DMS79 (cell line): ENCODE measurements at places on chromosomes 5 and 9.
A peak's percentile ranks its signal among the peaks of the same experiment; 100 is the strongest.

DNA sequence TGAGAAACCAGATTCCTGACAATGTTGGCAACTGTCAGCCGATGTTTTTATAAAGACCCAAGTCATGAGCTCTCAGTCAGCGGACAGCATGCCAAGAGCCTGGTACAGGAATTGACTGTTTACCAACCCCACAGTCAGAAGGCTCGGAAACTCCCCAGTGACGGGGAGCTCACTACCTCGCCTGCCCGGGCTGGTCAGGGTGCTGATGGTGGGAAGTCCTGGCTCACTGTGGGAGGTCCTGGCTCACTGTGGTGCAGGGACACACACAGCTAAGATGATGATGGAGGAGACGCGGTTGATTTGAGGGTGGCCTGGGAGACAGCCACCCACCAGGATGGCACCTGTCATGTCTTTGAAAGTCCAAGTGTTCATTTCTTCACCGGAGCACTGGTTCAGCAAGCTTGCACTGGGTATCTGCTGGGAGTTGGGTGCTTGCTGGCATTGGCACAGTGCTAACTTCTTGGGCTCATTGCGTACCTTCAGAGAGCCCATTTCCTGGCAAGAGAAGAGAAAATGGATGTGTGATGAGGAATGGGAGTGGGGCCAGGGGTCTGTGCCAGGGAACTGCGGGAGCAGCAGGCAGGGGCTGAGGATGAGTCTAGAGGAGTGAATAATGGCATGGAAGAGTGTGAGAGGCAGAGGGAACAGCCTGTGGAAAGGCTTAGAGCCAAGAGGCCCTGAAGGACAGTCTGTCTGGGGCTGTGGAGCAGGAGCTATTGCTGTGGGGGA is 15.3 kb downstream of the ASS1 start:
- no peak for DNase-seq

- no peak for DNase-seq
Measured at GRCh38 chr9:96193236-96193755, 108.7 kb downstream of the HSD17B3 start.

DNA sequence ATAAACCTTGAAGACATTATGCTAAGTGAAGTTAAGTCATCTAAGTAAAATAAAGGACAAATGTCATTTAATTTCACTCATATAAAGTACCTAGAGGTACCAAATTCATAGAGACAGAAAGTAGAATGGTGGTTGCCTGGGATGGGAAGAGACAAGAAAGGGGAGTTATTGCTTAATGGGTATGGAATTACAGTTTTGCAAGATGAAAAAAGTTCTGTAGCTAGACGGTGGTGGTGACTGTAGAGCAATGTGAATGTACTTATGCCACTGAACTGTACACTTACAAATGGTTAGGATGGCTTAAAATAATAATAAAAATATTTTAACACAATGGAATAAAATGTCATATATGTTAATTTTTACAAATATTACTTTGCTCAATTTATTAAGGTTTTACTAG is 128.0 kb downstream of the MPDZ start:
- no peak for DNase-seq

GRCh38 chr5:136656811-136657210 is 291.5 kb upstream of the TRPC7 start:
- no peak for DNase-seq

DNA sequence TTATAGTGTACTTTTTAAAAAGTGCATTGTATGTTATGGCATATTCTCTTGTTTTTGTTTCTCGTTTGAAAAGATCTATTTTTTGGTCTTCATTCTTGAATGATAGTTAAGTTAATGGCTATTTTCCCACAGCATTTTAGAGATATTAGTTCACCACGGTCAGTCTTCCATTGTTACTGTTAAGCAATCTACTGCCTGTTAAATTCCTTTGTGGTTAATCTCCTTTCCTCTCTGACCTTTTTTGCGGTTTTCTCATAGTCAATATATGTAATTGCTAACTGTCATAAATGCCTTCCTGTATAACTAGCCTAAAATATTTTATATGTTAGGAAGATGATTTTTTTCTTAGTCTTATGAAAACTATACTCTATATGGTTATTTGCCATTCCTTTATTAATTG is 250.8 kb upstream of the FBXL7 start:
- no peak for DNase-seq

- DNase-seq, result no peak
Measured at GRCh38 chr9:33318781-33319180, 28.5 kb downstream of the NFX1 start.

GRCh38 chr5:81633891-81634290 is 117.0 kb downstream of the SSBP2 start:
- DNase-seq, result no peak

GRCh38 chr5:32390819-32391591 is 53.5 kb downstream of the ZFR start:
- DNase-seq, result no peak

GRCh38 chr5:111488353-111488752 is 24.0 kb downstream of the STARD4 start:
- no peak for DNase-seq

DNA sequence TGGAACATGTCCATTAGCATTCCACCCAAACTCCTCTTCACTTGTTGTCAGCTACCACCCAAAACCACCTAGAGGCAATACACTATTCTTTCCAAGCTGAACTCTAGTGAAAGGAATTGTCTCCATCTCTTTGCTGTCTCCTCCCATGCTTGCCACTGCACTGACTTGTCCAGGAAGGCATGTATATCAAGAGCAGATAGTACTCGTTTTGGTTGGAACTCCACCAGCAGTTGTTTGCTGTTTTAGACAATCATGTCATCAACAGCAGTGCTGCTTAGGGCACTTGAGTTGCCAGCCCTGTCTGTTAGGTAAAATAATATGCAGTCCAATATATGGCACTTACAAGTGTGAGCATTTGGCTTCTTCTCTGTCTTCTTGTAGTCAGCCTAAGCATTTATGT is 80.0 kb upstream of the SAP30L start:
- no peak for DNase-seq

- DNase-seq, result no peak
Measured at GRCh38 chr5:60687927-60688720, 11.8 kb downstream of the DEPDC1B start.

- no peak for DNase-seq
Measured at GRCh38 chr9:120532475-120532874, 47.5 kb downstream of the CDK5RAP2 start.

GRCh38 chr5:39835371-39835770 is 410.6 kb upstream of the DAB2 start:
- DNase-seq, result no peak

GRCh38 chr5:172881691-172882370 is 47.8 kb downstream of the ERGIC1 start:
- DNase-seq, result no peak

DNA sequence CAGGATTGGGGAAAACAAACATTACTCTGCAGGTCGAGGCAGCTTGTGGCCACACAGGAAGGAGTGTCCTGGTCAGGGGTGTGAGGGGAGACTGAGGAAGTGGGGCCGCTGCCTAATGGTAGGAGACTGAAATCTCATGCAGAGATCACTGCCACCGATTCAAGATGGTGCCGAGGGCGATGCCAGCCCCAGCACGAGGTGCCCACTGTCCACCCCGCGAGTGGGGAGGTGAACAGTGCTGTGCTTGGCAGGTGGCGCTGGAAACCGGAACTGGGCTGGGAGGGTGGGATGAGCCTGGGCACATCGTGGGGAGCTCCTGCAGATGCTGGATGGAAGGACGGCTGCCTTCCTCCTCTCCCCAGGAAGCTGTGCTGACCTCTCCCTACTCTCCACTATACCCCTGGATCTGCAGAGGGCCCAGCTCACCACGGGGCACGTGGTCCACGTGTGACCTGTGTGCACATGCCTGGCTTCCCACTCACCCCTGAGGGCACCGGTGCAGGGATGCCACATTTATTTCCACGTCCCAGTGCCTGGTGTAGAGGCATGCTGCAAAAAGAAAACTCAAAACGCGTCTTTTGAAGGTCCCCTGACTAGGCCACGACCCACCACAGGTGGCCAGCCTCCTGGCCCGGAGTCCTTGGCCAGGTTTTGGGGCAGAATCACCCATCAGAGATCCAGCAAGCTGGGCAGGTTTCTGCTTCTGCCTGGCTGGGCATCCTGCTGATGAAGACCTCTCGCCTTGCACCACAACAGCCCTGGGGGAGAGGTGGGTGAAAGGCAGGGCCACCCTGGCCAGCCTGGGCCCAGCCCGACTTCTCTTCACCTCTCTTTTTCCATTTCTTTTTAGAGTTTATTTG is 71.7 kb upstream of the FCN1 start:
- no peak for DNase-seq

DNA sequence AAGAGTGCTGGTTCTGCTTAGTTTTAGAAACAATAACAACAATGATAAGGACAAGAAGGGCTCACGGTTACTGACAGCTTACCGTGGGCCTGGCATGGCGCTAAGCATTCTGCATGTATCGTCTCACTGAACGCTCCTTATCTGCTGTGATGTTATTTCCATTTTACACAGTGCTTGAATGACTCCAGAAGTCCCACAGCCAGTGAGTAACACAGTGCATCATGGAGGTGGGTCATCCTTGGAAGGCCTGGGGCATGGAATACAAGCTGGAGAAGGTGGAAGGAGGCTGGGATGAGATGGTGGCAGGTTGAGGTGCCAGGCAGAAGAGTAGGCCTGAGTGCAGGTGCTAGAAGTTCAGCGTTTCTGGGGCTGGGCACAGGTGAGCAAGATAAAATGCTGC is 36.5 kb upstream of the FAT2 start:
- DNase-seq, result no peak

- no peak for DNase-seq
Measured at GRCh38 chr9:111572950-111573604, 26.4 kb downstream of the PTGR1 start.

- DNase-seq, result no peak
Measured at GRCh38 chr9:91073049-91073810, 271.6 kb downstream of the SYK start.

DNA sequence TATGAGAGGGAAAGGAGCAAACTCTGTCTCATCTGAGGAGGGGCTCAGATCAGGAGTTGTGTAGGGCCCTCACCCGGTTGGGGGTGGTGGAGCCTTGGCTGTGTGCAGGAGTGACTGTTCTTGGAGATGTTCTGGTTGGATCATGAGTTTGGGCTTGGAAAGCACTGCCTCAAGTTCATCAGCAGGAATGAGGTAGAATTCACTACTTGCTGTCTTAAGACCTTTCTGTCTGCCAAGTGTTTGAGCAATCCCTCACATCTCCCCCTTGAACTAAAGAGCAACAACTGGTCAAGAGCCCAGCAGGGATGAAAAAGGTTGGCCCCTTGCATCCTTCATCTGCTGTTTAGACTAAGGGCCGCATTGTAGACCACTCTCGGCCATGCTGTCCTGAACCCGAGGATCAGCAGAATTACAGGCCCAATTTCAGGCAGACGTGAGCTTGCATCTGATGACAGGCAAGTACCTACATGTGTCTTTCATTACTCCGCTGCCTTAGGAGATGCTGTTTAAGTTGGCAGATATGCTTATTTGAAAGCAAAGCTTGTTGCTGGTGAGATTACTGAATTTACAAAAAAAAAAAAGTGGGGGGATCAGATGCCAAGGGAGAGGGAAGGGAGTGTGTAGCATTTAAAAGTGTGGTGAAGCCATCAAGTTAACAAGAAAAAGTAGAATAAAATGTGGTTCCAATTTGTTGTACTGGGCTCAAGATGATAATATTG is 36.4 kb downstream of the PIK3R1 start:
- no peak for DNase-seq

- no peak for DNase-seq
Measured at GRCh38 chr5:121763665-121764064, 88.0 kb upstream of the FTMT start.

DNA sequence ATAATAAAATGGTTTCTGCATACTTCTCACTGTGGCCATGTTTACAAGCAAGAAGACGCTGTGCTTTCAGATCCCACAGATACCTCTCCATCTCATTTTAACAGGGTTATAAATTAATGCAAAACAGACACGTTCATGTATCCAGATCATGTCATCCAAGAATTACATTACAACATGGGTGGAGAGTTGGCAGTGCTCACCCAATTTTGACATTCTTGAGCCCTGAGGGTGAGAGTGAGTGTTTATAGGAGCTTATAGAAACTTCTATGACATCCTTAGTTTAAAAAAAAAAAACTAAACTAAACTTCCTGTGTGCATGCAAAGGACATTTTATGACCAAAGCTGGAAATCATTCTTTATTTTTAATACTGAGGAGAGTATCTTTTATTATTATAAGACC is 9.1 kb downstream of the PRKACG start:
- DNase-seq, result no peak

DNA sequence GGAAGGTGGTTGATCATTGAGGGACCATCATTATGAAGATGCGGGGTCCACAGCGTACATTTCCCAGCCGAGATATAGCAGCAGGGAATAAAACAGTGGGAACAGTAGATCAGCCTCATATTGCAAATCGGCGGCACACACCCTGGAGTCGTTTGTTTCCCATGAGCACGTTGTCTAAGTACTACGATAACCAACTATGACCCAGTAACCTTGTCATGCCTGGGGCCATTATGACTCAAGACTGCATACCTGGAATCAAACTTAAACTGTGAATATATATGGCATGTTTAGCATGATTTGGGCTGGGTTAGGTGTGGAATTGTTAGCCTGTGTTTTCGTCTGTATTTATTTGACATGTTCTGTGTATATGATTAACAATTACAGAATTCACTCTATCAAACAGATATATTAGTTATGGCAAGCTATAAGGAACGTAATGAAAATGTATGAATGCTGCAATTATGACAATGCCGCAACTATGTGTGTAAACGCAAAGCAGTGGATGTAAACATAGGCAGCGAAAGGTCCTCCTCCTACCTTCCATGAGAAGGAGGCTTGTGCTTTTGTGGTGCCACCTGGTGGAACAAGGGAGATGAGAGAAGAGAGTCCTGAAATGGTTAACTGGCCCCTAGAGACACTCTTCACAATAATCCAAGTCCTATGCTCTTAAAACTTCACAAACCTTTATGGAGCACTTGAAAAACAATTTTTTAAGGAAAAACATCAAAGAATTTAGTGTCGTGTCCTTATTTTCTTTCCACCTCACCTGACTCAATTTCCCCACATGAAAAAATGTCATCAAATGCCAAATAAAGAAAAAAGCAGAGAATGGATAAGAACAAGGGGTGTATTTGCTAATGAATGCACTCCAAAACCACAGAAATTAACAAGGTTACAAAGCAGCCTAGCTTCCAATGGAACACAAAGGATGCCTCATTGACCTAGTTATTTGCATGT is 47.1 kb downstream of the SEMA5A start:
- peak; percentile 16 for DNase-seq

DNA sequence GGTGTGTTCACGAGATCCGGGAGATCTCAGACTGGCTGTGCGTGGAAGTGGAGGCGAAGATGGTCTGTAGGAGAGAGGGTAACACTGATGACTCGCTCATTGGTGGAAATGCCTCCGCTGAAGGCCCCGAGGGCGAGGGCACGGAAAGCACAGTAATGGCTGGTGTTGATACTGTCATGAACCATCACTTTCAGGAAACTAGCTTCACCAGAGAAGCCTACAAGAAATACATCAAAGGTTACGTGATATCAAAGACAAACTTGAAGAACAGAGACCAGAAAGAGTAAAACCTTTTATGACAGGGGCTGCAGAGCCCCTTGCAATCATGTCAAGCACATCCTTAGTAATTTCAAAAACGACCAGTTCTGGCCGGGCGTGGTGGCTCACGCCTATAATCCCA is 265.7 kb downstream of the GOLPH3 start:
- no peak for DNase-seq

- no peak for DNase-seq
Measured at GRCh38 chr9:445033-445432, 230.4 kb downstream of the DOCK8 start.
